ENCODE measurements at places on chromosomes 6 and 20. TPM values are rescaled to one million over a fixed set of nuclear protein-coding genes. Genes with fewer than 3 reads are reported as not detected.
A peak's percentile ranks its signal among the peaks of the same experiment; 100 is the strongest.

The SLC17A2 gene
- not detected for total RNA-seq

The CITED2 gene
- 233 TPM for total RNA-seq

The GSTA3 gene
- not detected for total RNA-seq

The EDN1 gene
- total RNA-seq = 10.6 TPM

The SLC22A23 gene
- 10.9 TPM for total RNA-seq

The CASS4 gene
- total RNA-seq = 0.10 TPM

DNA sequence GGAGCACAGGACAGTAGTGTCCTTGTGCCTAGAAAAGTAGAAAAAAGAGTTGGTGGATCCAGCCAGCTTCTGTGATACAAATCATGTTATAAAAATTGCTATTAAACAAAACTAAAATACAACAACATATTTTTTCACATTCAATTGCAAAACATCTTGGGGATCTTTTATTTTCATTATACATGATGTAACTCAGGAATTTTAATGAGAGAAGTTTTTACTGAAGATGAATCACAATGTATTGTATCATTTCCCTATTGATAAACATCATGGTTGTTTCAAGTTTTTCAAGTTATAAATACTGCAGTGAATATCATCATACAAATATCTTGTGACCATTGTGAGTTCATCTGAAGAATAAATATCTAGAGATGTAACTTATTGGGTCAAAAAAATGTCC lies 608.0 kb downstream of the PHF3 start:
- no peak overlapping the region for H3K27ac ChIP-seq
- H3K27me3 ChIP-seq = no peaks in the 10 kb centered on the region
- H3K4me3 ChIP-seq = no peak overlapping the region

- peaks cover 7% of the 10 kb centered on the region for H3K27me3 ChIP-seq
- H3K36me3 ChIP-seq = peaks cover 2% of the 10 kb centered on the region
- H3K27ac ChIP-seq = no peak overlapping the region
- no peak for DNase-seq
- H3K4me3 ChIP-seq = no peak overlapping the region
- H3K4me1 ChIP-seq = no peaks in the 10 kb centered on the region
Measured at GRCh38 chr6:92159046-92159445, 1260.3 kb downstream of the EPHA7 start.

DNA sequence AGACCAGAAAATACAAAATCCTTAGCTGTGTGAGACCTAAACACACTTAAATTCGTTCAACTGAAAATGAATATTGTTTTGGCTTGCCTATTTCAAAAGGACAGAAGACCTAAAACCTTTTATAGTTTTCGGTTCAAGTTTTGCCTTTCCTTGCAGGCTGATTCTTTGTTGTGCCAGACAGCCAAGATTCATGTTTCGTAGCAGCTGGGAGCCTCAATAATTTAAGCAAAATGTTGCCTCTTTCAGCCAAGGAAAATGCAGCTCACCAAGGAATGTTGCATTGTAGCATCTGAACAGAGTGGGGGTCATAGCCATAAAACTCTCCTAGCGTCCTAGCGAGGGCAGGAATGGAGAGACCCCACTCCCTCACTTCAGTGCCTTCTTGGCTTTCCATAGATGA lies 92.3 kb upstream of the INSM1 start:
- no peaks in the 10 kb centered on the region for H3K36me3 ChIP-seq
- no peak overlapping the region for H3K27ac ChIP-seq
- H3K4me1 ChIP-seq = no peaks in the 10 kb centered on the region
- no peak for DNase-seq

GRCh38 chr6:169185692-169186485 lies 67.8 kb downstream of the THBS2 start:
- peak overlapping the region; percentile 36 for H3K27ac ChIP-seq
- no peak overlapping the region for H3K4me3 ChIP-seq
- peaks cover 40% of the 10 kb centered on the region for H3K4me1 ChIP-seq
- peaks cover 14% of the 10 kb centered on the region for H3K36me3 ChIP-seq
- no peak for DNase-seq
- H3K27me3 ChIP-seq = no peaks in the 10 kb centered on the region

- H3K36me3 ChIP-seq = peaks cover 33% of the 10 kb centered on the region
- peak overlapping the region; percentile 97 for H3K27ac ChIP-seq
- H3K4me1 ChIP-seq = peaks cover 68% of the 10 kb centered on the region
- H3K27me3 ChIP-seq = no peaks in the 10 kb centered on the region
- no peak for DNase-seq
- H3K4me3 ChIP-seq = no peak overlapping the region
Measured at GRCh38 chr20:41174373-41174772, 37.0 kb downstream of the PLCG1 start.

DNA sequence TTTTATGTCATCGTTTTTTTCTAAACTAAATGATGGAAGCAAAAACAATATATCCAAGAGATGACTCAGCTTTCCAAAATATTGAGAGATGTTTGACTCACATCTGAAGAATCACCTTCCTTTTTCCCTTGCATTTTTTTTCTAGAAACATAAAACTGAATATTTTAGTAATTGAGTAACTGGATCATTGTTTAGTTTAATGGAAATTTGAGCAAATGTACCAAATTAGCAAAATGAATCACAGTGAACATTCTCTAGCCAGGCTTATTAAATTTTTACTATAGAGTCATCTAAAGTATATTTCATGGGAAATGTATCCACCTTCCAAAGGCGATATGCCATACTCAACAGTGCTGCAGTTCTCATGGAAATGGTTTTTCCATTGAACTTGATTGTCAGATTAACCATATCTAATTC lies 145.5 kb downstream of the TENT5A start:
- no peaks in the 10 kb centered on the region for H3K27me3 ChIP-seq
- peak overlapping the region; percentile 83 for H3K27ac ChIP-seq
- peaks cover 19% of the 10 kb centered on the region for H3K4me1 ChIP-seq
- no peak for DNase-seq
- no peak overlapping the region for H3K4me3 ChIP-seq
- H3K36me3 ChIP-seq = peaks cover 3% of the 10 kb centered on the region

GRCh38 chr6:13065581-13065980 lies 262.8 kb downstream of the TBC1D7 start:
- H3K27me3 ChIP-seq = peaks cover 3% of the 10 kb centered on the region
- no peak overlapping the region for H3K4me3 ChIP-seq
- no peaks in the 10 kb centered on the region for H3K36me3 ChIP-seq
- H3K27ac ChIP-seq = no peak overlapping the region
- no peaks in the 10 kb centered on the region for H3K4me1 ChIP-seq

GRCh38 chr20:49247792-49248191 lies 28.6 kb downstream of the DDX27 start:
- no peaks in the 10 kb centered on the region for H3K4me1 ChIP-seq
- H3K36me3 ChIP-seq = peaks cover 27% of the 10 kb centered on the region
- H3K27ac ChIP-seq = no peak overlapping the region
- DNase-seq = peak; percentile 15
- H3K4me3 ChIP-seq = no peak overlapping the region
- no peaks in the 10 kb centered on the region for H3K27me3 ChIP-seq

GRCh38 chr20:19456595-19457395 lies 244.4 kb downstream of the SLC24A3 start:
- H3K36me3 ChIP-seq = no peaks in the 10 kb centered on the region
- no peak overlapping the region for H3K27ac ChIP-seq
- peaks cover 2% of the 10 kb centered on the region for H3K27me3 ChIP-seq
- DNase-seq = no peak

DNA sequence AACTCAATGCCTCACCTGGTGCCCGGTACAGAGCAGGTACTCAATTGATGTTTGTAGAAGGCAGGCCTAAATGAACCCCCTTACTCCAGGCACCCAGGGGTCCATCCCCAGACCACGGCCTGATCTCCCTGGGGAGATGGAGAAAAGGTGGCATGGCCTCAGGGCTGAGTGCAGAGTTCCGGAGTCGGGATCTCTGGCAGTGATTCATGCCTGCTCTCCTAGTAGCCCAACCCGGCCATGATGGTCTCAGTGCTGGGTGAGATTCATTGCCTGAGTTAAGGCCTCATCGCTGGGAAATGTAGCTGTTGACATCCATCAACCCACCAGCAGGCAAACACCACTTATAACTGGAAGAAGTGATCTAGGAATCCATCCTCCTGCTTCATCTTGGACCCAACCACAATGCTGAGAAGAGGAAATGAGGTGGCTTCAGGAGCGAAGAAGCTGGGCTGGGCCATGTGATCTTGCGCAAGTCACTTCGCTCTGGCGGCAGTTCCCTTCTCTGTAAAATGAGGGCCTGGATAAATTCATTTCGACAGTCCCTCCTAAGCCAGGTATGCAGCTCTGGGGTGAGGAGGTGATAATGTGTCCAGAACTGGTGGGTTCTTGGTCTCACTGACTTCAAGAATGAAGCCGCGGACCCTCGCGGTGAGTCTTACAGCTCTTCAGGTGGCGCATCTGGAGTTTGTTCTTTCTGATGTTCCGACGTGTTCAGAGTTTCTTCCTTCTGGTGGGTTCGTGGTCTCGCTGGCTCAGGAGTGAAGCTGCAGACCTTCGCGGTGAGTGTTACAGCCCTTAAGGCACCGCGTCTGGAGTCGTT lies 24.7 kb downstream of the ETV7 start:
- peaks cover 19% of the 10 kb centered on the region for H3K4me1 ChIP-seq
- DNase-seq = no peak
- no peak overlapping the region for H3K4me3 ChIP-seq
- no peaks in the 10 kb centered on the region for H3K27me3 ChIP-seq
- H3K27ac ChIP-seq = no peak overlapping the region

DNA sequence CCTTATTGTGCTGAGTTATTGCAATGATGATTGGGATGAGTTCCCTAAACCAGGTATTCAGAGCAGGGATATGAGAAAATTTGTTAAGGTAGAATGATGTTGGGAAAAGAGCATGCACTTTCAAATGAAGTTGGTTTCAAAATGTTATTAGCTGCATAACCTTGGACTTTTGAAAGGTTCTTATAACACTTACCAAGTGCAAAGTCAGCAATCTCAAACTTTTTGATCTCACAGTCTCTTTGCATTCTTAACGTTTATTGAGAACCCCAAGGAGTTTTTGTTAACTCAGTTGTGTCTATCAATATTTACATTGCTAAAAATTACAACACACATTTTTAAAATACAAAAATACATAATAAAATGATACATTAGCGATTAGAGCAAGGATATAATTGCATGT lies 802.4 kb downstream of the PHF3 start:
- no peak for DNase-seq
- H3K27me3 ChIP-seq = peaks cover 10% of the 10 kb centered on the region
- no peak overlapping the region for H3K27ac ChIP-seq

All from chondrocyte (in vitro differentiated cells).